ENCODE measurements at places on chromosomes 7 and 10. TPM values are rescaled to one million over a fixed set of nuclear protein-coding genes. Genes with fewer than 3 reads are reported as not detected.

TMEM184A gene
- 9.2 TPM for total RNA-seq

DGKI gene
- total RNA-seq, result 1.5 TPM

PNLIP gene
- total RNA-seq, result not detected

CEP55 gene
- total RNA-seq, result 35.4 TPM

PLEKHS1 gene
- total RNA-seq, result not detected

DNA sequence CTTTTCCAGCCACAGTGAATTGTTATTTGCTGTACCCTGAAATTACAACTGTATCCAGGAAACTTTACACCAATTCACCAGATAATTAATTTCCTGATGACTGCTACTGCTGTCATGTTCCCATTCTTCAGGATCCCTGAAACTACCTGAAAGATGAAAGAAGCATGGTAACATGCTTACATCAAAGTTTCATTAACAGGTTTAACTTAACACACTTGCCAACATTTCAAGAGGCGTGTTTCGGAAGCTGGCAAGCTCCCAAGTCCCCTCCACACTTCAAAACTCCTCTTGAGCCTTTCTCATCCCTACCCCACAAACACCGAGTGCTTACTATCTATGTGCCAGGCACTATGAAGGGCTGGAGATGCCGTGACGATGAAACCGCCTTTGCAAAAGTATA is 88.6 kb downstream of the MPP7 start:
- DNase-seq, result no peak

GRCh38 chr7:140081774-140082425 is 19.1 kb upstream of the PARP12 start:
- DNase-seq, result no peak

- peak; percentile 76 for DNase-seq
These were observed 957.2 kb downstream of the PCDH15 start for GRCh38 chr10:53843736-53844362.

DNA sequence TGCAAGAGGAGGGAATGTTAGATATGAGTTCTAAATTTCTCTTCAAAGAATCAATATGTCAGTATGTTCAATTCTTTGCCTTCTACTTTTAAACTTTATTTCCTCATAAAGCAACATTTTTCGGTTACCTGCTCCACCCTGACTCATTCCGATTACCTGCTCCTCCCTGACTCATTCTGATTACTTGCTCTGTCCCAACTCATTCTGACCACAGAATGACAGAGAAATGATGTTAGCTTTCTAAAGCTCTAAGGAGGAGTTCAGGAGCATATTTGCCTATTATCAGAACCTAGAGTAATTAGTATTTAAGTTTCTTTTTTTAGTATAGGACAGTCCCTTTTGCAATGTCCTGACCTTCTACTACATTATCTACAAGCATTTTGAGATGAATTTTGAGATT is 24.5 kb upstream of the PPP1R9A start:
- peak; percentile 60 for DNase-seq
